ENCODE measurements at places on chromosomes 2 and 18.

- DNase-seq, result no peak
Measured at GRCh38 chr18:61957801-61958516, 65.2 kb upstream of the RNF152 start.

DNA sequence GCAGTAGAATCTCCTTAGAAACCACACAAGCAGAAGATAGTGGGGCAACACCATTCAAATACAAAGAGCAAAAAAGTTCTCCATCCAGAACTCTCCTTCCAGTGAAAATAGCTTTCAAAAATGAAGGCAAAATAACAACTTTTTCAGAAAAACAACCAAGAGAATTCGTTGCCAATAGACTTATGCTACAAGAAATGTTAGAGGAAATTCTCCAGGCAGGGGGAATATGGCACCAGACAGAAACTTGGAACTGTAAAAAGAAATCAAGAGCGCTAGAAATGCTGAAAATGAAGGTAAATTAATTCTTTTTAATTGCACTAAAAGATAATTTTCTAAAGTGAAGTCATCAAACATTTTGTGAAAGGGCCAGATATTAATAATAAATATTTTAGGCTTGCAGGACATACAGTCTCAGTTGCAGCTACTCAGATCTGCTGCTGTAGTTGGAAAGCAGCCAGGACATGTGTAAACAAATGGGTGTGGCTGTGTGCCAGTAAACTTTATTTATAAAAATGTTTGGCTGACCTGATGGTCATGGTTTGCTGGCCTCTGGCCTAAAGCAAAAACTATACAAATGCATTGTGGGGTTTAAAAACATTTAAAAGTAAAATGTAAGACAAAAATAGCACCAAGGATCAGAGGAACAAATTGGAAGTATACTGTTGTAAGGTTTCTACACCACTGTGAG is 73.7 kb upstream of the TGFA start:
- no peak for DNase-seq

DNA sequence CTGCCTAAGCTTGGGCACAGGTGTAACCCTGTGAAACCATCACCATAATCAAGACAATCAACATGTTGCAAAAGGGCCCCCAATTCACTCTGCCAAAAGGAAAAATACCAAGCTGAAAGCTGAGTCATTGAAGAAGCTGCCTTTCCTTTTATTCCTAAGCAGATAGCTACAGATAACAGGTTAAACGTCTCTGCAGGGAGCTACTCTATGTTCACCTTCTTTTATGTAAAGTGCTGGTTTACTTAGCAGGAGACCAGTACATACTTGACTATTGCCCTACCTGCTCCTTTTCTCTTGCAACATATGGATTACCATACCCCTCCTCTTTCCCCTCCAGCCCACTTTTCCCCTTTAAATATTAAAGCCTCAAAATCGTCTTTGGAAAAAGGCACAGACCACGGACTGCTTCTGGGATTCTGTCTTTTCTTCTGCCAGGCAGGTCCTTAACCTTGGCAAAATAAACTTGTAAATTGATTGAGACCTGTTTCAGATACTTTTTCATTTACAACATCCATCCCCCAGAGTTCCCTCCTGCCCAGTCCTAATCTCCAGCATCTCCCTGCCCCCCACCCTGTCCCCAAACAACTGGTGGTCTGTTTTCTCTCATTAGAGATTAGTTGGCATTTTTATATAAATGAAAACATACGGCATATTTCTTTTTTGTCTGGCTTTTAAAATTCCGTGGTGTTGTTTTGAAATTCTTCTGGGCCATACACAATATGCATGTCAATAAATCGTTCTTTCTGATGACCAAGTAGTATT is 37.8 kb upstream of the LDLRAD4 start:
- no peak for DNase-seq

DNA sequence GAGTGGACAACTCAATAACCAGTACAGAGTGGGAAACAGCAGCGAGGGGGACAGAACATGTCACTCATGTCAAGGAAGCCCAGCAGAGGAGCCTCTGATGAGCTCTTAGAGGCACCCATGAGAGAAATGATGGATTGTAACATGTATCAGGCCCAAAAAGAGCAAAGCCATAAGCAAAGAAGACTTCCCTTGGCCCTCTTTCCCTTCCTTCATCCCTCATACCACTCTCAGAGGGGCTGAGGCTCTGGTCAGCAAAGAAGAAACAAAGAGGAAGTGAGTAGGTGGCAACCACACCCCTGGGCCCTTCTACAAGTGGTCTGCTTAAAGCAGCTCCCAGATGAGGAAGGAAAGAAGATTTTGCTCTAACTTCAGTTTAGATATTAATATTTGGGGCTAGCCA is 112.8 kb downstream of the CDC42EP3 start:
- DNase-seq, result no peak

DNA sequence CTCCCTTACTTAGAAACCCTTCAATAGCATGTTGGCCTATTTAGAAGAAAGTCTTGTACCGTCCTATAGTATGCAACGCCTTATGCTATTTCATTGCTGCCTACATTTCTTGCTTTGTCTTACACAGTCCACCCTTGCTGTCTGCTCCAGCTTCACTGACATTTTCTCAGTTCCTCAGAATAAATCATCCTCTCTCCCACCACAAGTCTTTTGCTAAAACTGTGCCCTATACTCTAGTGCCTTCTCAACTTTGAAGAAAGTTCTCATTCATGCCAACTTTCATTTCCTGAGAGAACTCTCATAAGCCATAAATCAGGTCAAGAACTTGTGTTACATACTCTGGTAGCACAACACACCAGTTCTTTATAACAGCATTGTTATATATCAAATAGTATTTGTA is 54.3 kb upstream of the COL3A1 start:
- DNase-seq, result no peak

GRCh38 chr18:21004726-21005125 is 106.9 kb downstream of the ROCK1 start:
- DNase-seq, result no peak

GRCh38 chr18:11290786-11291185 is 141.4 kb upstream of the PIEZO2 start:
- no peak for DNase-seq

GRCh38 chr2:201172279-201172678 is 10.7 kb upstream of the CASP10 start:
- DNase-seq, result no peak

DNA sequence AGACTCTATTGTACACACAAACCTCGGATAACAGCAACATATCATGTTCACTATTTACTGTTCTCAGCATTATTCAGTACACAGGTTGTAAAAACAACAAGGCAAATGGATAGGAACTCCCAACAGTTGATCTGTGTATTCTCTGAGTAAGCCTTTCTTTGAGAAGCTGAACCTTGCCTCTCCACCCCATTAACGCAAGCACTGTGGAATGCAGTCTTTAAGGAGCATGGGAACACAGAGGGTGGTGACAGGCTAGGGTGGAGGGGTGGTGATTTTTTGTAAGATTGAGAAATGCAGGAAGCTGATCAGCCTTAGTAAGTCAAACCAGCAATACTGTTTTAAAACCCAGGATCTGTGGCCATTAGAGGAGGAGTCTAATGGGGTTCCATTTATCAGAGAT is 19.6 kb upstream of the SERPINB11 start:
- DNase-seq, result no peak

GRCh38 chr2:75798569-75798968 is 87.9 kb upstream of the GCFC2 start:
- no peak for DNase-seq

DNA sequence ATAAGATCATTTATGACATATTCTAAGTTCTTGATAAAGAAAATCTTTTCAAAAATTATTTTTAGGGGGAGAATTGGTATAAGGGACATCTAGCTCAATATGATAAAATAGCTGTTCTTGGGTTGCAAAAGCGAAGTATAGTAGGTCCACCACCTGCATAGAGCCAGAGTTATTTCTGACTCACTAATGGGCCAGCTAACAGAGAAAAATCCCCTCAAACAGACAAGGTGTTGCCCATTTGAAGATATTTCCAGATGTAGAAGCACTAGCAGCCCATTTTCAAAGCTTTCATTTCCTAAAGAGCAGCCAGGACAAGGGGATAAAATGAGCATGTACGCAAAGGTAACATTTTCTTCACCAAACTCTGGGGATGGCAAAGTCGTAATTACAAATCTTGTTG is 165.7 kb upstream of the FN1 start:
- no peak for DNase-seq

- no peak for DNase-seq
Measured at GRCh38 chr2:233409286-233409991, 55.1 kb downstream of the DGKD start.

DNA sequence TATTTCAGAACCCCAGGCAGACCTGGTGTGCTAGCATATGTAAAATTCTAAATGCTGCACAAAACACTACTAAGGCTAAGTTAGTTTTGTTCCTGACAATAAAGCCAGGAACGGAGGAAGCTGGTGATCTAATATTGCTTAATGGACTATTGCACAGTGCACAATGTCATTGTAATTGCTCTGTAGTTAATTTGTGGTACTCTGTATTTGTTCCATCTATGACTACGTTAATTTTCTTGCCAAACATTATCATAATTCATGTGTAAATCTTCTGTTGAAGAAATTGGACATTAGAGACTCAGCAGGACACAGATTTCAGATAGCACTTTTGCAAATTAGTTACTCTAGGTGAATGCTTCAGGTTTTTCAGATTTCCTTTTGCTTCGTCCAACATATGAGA is 232.3 kb downstream of the RIT2 start:
- no peak for DNase-seq

- no peak for DNase-seq
Measured at GRCh38 chr2:16908656-16909055, 243.0 kb upstream of the CYRIA start.

- DNase-seq, result no peak
Measured at GRCh38 chr2:73640946-73641766, 1.1 kb downstream of the NAT8 start.

GRCh38 chr18:73742957-73743356 is 404.7 kb downstream of the FBXO15 start:
- DNase-seq, result no peak

DNA sequence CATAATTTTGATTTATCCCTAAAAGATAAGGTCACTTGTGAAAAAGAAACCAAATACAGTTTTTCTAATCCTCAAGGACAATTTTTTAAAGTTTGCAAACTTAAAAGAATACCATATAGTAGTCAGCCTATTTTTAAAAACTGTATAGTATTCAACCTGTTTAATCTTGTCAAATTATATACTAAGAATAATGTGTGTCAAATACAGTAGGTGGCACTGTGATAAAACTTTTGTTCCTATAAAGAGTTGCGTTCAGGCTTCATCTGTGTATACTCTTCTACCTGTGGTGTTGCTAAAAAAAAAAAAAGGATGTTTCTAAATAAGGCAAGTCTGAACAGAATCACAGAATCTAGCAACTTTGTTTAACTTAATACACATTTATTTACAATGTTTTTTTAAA is 68.6 kb downstream of the CCDC138 start:
- no peak for DNase-seq

- no peak for DNase-seq
Measured at GRCh38 chr2:6657855-6658254, 207.9 kb downstream of the CMPK2 start.

- peak; percentile 16 for DNase-seq
Measured at GRCh38 chr2:99066075-99066958, 75.2 kb upstream of the C2orf15 start.

DNA sequence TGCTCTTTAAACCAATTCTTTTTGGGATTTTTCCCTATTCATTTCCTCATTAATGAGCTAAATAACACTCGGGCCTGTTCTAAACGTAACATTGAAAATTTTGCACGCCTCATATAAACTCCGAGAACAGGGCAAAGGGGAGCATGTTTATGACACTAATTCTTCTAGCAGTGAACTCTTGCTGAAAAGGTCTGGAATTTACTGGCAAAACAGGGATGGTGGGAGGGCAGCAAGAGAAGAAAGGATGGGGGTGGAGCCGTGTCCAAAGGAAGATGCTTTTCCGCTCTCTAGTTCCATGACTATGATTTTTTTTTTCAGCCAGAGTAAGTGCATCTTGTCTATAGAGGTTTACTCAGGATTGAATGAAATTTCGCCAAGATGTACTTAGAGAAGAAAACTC is 50.0 kb upstream of the IL1R1 start:
- no peak for DNase-seq

DNA sequence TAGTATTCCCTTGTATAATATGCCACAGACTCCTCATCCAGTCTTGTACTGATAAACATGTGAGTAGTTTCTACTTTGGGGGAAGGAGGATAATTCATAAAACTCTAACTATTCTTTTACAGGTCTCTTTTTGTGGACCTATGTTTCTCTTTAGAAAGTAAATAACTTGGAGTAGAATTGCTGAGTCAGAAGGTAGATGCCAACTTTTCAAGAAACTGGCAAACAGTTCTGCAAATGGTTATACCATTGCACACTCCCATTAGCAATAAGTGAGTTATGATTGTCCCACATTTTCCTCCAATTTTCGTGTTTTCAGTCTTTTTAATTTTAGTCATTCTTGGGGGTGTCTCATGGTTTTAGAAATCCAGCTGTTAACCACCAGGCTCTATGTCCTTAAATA is 477.2 kb upstream of the LRRTM4 start:
- no peak for DNase-seq

DNA sequence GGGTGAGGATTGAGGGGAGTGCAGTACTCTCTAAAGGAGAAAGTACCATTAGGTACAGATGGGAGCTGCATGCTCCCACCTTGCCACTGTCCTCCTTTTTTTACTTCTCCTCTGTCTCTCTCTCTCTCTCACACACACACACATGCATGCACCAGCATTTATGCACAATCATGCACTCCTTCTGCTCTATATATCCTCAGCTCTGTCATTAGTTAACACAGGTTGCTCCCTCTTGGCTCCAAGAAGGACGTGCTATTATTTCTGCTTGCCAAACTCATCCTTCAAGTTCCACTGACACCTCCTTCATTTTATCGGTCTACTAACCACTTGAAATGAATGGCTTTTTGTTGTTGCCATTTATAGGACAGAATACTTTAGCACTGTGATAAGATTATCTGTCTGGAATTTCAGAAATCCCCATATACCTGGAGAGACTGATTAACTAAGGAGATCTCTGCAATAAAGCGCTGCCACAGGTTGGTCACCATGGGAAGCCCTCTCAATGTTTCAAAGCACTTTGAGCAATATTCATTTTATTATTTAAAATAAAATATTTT is 178.5 kb upstream of the TRIB2 start:
- DNase-seq, result no peak

DNA sequence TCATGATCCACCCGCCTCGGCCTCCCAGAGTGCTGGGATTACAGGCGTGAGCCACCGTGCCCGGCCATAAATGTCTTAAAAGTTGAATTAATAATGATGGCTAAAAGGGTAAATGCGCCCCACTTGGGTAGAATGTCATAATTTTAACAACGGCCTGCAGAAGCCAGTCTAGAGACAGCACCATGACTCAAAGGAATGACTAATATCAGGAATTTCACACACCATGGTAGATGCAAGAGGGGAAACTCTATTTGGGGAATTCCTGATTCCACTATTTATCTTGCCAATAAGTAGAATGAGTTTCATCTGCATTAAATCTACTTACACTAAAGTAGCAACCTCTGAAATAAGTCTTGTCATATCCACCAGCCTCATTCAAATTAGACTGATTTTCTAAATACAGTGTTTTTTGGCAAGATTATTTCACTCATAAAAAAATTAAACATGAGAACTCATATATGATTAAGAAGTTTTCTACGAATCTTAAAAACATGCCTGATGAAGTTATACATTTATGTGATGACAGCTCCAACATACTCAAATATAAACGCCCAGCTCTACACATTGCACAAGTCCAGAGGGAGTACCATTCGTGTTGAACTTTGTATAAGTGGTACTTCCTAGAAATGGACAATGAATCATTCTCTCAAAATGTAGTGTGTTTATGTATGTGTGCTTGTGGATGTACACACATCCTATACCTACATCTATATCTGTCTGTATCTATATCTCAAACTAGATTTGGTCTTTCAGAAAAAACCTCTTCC is 309.7 kb downstream of the IRS1 start:
- no peak for DNase-seq

- DNase-seq, result no peak
Measured at GRCh38 chr2:198322275-198322674, 517.9 kb downstream of the PLCL1 start.

All from stimulated activated naive CD8-positive, alpha-beta T cell treated with anti-CD3 and anti-CD28 coated beads, Interleukin-15, Interleukin-2, amounts not matched to agents 100 U/mL and 50 U/mL, for 24 hours (primary cell).